ENCODE measurements at places on chromosomes 3 and 15.
A peak's percentile ranks its signal among the peaks of the same experiment; 100 is the strongest.

DNA sequence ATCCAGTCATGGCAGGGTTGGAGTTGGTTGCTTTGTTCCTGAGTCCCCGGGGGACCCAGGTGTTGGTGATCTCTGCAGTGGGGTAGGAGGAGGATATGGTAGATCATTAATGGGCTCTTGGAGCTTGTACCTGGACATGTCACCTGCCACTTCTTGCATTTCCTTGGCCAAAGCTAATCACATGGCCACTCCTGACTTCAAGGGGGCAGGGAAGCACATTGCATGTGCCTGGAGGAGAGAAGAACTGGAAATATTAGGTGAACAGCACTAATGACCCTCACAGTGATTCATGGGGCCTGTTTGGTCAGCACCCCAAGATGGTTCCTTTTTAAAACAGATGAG, 87.1 kb upstream of the MYZAP start:
- no peak for DNase-seq

- DNase-seq, result no peak
Measured at GRCh38 chr3:188278717-188279324, 124.9 kb downstream of the LPP start.

DNA sequence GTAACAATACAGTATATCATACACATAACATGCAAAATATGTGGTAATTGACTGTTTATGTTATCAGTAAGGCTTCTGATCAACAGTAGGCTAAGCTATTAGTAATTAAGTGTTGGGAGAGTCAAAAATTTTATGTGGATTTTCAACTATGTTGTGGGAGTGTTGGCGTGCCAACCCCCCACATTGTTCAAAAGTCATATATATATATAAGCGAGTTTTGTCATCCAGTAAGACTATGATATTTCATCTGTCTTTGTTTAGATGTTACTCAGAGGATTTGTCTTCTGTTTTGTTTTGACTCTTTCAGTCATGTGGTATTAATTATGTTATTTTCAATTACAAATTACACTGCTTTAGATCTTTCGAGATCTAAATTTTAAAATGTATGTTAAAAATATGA, 51.0 kb upstream of the RAP2B start:
- DNase-seq, result peak; percentile 36

DNA sequence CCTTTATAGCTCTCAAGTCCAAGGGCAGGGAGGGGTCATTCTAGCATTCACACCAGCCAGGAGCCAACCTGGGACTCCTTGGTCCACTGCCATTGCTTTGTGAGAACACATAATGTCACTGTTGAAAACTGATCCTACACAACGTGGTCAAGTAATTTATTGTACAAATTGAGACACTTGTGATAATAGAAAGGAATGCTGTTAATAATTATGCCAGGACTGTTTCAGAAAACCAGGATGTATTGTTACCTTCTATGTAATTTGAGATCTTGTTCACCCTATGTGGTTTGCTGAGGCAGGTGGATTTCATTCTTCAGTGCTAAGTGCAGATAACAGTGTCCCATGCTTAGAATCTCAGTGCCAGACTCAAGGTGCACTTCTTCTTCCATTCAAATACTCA, 33.3 kb downstream of the TMCO5A start:
- no peak for DNase-seq

GRCh38 chr3:178743297-178743696, 207.1 kb downstream of the KCNMB2 start:
- no peak for DNase-seq

DNA sequence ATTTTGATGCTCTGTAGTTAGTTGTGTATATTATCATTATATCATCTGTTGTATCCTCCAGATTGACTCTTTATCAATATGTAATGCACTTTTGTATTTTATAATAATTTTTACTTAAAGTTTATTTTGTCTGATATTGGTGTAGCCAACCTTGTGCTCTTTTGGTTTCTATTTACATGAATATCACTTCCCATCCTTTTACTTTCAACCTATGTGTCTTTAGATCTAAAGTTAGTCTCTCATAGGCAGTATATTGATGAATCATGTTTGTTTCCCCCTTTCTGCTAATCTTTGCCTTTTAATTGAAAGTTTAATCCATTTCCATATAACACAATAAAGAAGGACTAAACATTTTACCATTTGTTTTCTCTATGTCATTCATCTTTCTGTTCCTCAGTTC, 28.1 kb upstream of the CD200R1L start:
- DNase-seq, result no peak

DNA sequence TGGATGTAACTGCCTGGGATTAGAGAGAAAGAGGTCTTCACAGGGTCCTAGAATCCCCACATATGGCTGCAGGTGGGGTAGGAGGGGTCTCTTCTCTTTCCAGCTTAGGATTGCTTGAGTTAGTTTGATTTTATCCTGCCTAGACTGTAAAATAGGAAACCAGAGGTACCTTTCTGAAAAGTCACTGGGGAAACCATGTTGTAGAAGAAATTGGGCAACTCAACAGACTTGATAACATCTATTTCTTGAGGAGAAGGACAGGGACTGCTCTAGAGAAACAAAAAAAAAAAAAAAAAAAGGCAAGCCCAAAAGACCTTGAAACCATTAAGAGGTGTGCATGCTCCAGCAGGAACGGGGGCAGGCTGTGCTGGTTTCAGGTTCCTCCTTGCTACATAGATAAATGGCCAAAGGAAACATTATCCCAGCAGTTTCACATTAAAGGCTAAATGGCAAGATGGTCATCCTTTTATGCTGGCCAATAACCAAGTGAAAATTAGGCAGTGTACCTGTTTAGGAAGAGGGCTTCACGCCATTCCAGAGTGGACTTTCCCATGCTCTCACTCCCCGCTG, 116.1 kb downstream of the ALDH1A2 start:
- no peak for DNase-seq

DNA sequence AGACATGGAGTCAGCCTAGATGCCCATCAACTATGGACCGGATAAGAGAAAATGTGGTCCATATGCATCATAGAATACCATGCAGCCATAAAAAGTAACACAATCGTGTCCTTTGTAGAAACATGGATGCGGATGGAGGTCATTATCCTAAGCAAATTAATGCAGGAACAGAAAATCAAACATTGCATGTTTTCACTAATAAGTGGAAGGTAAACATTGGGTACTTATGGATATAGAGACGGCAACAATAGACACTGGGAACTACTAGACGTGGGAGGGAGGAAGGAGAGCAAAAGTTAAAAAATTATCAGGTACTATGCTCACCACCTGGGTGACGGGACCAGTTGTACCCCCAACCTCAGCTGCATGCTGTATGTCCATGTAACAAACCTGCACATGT, 2.5 kb downstream of the PLD1 start:
- DNase-seq, result no peak

- no peak for DNase-seq
Measured at GRCh38 chr3:6509576-6509975, 351.3 kb upstream of the GRM7 start.

GRCh38 chr3:15649858-15650257, 48.3 kb downstream of the BTD start:
- no peak for DNase-seq

DNA sequence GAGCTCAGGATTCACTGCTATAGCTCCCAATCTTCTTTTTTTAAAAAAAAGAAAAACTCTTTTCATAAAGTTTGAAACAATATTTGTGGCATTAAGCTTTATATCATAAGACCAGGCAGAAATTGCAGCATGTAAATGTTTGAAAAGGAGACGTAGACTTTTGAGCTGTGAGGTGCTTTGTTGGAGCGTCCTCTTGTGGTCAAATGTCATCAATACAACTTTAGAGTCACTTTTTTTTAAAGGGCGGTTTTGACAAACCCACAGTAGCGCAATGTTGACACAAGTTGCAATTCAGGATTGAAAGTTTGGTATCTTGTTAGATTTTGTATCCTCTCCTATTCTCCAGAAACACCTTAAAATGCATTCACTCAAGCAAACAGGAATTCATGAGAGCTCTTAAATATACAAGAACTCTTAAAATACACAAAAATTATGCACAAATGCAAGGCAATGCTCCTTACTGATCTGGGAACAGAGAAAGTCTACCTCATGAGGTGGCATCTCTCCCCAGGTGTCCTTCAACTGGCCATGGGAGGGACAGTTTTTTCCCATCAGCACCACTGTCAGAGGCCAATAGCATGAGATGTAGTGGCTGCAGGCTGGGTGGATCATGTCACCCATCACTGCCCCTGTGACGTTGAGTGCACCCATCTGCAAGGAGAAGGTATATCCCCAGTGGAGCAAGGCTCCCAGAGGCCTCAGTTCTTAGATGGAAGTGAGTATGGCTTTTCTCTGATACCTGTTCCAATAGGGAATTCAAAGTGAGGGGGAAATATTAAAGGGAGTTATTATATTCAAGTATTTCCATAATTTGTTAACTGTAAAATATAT, 70.7 kb downstream of the ANXA2 start:
- peak; percentile 52 for DNase-seq

GRCh38 chr3:170809975-170810357, 60.0 kb downstream of the RPL22L1 start:
- peak; percentile 68 for DNase-seq

GRCh38 chr3:69524816-69525215, 138.9 kb upstream of the FRMD4B start:
- DNase-seq, result no peak

DNA sequence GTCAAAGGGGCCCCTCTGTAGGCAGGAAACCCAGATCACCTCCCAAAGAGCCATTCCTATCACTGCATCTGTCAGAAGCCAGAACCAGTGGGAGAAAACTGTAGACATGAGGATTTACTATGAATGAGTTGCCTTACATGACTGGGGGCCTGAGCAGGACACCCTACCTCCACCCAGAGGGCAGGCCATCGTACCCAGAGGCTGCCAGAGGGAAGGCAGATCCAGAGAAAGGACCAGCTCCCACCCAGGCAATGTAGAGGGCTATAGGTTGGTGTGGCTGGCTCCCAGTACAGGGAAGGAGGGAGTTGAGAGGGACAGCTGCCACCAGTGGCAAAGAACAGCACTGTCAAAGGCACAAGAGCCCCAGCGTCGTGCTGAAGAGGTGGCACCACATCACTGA, 233.2 kb downstream of the OCA2 start:
- DNase-seq, result no peak

DNA sequence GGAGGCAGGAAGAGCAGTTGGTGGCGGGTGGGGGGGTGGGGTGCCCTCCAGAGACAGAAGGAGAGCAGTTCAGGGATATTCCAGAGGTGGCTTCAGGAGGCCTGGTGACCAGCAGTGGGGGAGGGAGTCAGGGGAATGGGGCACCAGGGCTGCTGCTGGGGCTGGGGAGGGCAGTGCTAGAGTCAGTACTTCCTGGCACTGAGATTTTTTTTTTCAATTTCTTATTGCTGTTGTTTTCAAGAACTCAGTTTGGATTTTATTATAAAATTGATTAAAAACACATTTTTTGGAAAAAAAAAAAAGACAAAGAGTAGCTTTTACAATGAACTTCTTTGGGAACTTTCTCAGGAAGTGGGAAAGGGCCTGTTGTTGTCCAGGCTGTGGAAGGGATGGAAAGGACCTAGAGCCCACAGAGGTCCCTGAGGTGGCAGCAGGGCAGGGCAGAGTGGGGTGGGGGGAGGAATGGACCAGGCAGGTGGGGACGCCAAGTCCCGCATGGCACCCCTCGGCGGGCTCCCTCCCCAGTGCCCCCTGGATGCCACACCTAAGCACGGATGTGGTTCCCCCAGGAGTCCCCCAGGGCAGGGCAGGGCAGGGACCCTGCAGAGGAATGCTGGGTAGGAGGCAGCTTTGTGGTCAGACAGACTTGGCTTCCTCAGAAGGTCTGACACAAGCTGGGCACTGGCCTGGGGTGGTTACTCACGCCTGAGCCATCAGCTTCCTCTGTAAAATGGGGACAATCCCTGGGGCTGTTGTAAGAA, 8.5 kb upstream of the ANPEP start:
- DNase-seq, result peak; percentile 79

DNA sequence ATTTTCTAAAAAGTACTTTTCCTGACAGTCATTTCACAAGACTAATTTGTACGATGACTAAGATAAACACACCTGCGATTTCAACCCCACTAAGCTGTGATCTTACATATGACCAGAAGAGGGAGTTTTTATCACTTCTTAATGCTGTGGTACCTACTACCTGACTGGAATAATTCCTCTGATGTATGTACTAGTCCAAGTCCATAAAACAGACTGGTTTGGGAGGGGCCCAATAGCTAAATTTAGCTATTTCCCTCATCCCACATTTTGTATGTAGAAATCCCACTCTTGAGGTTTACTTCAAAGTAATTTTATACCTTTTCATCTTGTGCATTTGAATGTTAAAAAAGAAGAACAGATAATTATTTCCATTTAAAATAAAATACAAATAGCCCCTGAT, 49.7 kb upstream of the SCAANT1 start:
- no peak for DNase-seq

- DNase-seq, result peak; percentile 22
Measured at GRCh38 chr15:101501703-101502373, 12.3 kb upstream of the PCSK6 start.

DNA sequence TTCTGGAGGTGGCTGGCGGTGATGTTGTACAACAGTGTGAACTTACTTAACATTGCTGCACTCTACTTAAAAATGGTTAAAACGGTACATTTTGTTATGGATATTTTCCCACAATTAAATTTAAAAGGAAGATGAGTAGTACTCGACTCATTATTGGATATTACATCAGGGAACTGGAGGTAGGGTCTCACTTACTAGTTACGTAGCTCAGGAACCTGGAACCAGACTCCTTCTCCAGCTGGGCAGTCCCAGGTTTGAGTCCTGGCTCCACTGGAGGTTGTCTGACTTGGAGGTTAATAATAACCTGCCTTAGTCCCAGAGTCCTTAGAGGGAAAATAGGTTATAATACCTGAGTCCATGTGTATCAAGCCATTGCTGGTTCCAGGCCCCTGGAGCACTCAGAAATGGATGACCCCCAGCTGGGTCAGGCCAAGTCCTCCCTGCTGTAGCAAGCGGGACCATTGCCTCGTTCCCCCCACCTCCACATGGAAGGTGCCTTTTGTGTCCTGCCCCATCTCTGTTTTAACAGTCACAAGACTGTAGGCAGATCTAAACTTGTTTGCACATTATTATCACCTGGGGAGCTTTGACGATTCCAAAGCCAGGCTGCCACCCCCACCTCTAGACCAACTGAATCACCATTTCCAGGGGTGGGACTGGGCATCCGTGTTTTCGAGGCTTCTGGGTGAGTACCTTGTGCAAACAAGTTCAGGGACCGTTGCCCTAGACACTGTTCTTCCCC, 126.6 kb downstream of the IGF1R start:
- DNase-seq, result no peak

DNA sequence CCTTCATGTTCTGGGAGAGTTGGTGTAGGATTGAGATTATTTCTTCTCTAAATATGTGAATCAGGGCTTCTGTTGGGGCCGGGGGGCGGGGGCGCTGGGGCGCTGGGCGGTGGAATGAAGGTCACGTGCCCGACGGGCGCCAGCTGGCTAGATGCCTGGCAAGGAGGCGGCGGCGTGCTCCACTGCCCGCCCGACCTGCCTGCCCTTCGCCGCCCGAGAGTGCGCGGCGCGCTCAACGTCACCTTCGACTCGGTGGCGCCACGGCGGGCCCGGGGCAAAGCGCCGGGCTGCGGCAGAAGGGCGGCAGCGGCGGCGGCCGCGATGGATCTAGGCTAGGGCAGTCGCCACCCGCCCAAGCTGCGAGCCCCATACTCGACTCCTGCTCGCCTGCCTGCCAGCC, 47.0 kb upstream of the LHFPL4 start:
- DNase-seq, result no peak

- DNase-seq, result no peak
Measured at GRCh38 chr3:159609625-159610024, 379.0 kb upstream of the IL12A start.

- no peak for DNase-seq
Measured at GRCh38 chr3:15804553-15805095, 6.8 kb upstream of the ANKRD28 start.

GRCh38 chr15:99744142-99744541, 10.9 kb upstream of the LYSMD4 start:
- DNase-seq, result no peak

GRCh38 chr15:60633426-60633968, 154.6 kb upstream of the ICE2 start:
- no peak for DNase-seq
